ENCODE measurements at places on chromosomes 12 and 14.

DNA sequence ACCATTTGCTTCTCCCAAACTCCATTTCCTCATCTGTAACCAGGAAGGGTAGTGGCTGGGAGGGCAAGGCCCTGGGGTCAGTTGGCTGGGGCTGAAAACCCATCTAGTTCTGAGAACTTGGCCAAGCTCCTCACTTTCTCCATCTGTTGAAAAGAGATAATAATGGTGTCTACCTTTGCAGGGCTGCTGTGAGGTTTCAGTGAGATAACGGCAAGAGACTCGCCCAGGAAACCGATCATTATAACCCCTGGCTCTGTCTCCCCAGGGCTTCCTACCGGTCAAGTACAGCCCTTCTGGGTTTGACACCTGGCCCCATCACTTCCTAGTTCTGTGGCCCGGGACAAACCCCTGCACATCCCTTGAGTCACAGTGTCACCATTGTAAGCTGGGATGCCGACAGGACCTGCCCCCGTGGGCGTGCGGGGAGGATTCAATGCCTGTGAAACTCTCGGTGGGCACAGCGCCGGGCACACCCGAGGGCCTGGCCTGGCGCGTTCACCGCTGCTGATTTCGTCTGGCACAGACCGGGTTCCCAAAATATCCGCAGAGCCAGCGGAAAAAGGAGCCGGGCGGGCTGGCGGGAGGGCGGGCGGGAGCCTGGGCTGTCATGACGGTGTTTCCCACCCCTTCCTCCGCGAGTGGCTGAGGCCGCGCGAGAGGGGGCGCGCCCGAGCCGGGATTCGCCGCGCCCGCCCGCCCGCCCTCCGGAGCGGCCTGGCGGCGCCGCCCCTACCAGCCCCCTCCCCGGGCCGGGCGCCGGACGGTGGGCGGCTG lies 4.4 kb downstream of the KMT5A start:
- peak; percentile 17 for DNase-seq

DNA sequence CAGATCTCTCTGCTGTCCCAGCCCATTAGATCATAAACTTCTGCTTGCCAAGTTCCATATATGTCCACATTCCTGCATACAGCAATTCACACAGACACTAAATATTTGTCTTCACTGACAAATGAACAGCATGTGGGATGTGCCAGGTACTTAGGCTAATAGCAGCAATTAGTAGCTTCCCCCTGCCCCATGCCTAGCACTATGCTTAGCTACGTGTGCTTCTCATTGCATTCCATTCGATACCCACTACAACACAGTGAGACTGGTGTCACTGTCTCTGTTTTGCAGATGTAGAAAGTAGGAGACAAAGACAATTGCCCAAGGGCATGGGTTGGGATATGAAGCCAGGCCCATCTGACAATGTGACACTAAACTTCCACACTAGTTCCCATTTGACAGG lies 308.4 kb downstream of the BCL11B start:
- DNase-seq = no peak

- no peak for DNase-seq
Observed at GRCh38 chr12:34404377-34405285, 382.3 kb downstream of the ALG10 start.

DNA sequence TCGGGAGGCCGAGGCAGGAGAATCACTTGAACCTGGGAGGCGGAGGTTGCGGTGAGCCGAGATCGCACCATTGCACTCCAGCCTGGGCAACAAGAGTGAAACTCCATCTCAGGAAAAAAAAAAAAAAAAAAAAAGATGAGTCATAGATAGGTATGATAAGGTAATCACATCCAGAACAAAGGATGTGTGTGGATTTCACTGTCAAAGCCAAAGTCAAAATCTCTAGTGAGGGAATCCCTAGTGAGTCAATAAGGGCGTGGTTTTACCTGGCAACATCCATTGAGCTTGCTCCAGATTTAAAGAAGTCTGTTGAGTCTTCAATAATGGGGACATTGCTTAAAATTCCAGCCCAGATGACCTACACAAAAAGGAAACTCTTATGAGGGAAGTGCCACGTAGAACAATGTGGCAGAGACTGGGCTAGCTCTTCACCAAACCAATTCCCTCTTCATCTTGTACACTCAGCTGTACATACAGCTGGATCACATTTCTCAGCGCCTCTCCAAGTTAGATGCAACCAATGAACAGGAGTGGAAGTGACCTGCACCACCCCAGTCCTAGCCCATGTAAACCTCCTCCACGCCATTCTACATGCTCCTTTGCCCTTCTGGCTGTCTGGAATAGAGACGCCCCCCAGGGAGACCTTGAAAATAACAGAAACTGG lies 23.4 kb downstream of the ALDH1L2 start:
- no peak for DNase-seq

DNA sequence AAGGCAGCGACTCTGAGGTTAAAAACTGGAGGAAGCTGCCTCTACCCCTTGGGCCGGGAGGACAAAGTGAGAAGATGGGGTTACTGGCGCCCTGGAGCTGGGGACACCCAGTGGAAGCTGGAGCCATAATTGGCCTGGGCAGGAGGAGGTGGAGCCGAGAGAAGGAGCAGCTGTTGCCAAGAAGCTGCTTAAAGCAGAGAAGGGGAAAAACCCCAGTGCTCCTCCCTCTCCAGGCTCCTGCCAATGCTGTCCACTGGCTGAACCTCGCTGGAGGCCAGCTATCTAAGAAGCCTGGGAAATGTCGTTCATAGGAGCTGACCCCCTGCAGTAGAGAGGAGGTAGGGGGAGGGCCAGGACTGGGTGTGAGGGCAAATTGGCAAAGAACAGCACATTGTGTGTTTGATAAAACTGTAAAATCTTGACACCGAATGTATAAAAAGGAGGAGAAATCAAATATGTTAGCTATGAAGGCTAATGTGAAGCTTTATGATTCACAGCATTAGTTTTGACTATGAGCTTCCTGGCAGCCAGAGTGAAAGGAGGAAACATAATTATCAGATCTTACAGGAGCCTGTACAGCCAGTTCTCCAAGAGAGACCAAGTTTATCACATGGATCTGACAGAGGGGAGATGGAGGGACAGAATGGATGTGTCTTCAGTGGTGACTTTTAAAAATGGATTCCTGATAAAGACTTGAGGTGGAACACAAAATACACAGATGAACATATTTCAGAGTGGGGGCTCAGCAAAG lies 9.5 kb downstream of the HHIPL1 start:
- DNase-seq = no peak

DNA sequence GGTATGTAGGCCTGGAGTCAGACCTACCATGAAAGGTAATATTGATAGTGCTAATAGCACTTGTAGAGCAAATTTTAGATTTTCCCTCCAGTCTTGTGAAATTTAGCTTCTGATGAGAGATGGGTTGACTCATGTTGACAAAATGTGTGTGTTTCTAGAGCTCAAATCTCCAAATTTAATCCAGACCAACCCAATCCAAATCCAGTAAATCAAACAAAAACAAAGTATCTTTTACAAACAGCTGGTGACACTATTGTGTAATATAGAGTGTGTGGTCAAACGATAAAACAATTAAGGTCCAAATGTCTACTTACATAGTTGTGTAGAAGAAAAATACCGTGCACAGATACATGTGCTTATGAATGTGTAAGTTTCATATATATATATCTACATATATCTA lies 63.4 kb upstream of the KITLG start:
- no peak for DNase-seq

DNA sequence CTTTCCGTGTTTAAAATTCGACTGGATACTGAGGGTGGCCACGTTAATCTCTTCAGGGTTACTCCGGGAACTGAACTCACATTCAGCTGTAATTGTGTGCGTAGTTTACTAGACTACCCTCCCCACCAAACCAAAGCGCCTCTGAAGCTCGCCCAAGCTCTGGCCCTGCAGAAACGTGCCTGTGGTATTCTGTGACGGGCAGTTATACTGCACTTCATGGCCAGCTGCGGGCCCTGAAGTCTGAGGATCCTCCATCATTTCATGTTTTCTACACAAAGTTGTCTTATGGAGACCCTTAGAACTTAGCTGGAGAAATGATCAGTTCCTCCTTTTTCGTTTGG lies 688 bp downstream of the ZNF26 start:
- DNase-seq = no peak

GRCh38 chr12:109885616-109886015 lies 5.3 kb upstream of the GLTP start:
- DNase-seq = no peak

DNA sequence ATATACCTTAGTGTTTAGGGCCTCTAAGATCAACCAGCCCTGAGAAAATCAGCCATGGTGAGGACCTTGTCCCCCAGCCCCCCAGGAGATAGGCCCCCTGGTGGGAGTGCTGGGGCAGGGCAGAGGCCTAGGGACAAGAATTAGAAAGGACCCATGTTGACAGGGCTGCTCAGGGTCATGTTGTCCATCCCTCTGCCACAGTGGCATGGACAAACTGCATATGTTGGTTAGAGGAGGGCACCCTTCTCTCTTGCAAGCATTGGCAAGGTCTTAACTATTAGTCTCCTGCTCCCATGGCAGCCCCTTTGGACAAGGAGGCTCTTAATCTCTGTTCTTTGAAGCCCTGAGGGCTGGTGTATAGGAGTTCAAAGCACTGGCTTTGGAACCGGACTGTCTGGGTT lies 755 bp upstream of the PTPN6 start:
- DNase-seq = no peak

GRCh38 chr12:96500693-96501092 lies 11.3 kb downstream of the CFAP54 start:
- no peak for DNase-seq

DNA sequence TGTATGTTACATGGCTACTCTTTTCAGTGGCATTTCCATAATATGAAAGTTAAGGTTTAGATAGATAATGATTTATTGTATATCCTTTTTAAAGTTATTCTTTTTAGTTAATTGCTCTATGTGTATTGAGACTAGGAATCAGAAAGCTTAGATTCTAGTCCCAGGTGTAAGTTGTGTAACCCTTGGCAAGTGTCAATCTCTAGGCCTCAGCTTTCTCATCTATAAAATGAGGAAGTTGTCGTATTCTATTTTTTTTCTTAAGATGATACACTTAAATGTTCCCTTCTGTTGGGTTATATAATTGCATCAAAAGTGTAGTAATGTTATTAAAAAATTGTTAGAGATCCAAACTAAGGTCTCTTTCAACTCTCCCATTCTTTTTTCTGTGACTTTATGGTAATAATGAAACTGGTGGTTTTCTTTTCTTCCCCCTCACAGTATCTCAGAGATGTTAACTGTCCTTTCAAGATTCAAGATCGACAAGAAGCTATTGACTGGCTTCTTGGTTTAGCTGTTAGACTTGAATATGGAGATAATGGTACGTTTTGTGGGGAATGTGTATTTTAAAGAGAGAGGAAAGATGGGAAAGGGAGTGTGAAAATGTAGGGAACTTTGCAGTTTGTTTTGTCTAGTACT lies 4.1 kb downstream of the RTRAF start:
- DNase-seq = no peak

- DNase-seq = no peak
Observed at GRCh38 chr12:51883295-51883694, 4.6 kb upstream of the ANKRD33 start.

DNA sequence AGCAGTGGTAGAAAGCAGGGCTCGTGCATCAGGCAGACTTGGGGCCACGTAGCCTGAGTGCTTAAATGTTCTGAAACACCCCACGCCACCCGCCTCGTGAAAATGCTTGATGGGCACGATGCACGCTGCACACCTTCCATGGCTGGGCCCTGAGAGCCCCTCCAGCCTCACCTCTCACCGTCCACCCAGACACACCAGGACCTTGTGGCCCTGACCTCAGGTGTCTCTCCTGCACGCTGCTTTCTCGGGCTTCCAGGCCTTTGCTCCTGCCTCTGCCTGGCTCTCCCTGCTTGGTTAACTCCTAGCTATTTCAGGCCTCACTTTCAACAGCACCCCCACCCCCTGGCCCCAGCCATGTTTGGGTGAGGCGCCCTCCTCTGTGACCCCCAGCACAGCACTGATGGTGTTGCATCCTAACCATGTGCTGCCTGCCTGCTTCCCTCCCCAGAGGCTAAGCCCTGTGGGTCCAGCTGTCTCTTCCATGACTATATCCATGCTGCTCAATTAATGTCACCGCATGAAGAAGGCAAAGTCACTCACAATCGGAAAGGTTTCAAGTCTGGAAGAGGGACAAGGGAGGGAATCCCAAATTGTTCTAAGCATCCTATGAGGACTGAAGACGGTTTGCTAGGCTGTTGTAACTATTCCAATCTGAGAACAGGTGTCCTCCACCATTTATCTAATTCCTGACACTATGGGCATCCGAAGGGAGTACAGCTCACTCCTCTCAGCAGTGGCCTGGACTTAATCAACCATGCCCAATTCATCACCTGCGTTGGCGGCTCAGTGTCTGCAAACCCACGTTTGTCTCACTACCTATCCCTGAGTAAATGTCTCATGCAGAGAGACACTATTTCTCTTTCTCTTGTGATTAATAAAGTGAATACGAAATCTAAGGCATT lies 82.2 kb downstream of the CCDC88C start:
- no peak for DNase-seq

GRCh38 chr14:77377502-77377844 lies 294 bp downstream of the SAMD15 start:
- no peak for DNase-seq

DNA sequence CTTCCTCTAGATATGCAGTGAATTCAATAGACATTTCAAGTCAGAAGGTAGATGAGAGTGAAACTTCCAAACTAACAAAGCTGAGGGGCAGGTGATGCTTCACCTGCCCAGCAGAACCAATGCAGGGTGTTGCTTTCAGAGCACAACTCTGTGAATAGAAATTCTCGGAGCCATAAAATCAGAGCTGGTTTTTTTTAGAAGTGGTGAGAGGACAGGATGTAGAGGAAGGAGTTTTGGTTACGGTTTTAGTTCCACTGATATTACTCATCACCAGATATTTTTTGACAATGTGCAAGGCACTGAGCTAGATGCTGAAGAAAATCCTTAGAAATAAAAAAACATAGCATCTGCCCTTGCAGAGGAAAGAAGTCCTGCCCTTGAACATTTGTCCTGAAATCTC lies 62.2 kb downstream of the BMP4 start:
- DNase-seq = no peak

- no peak for DNase-seq
Observed at GRCh38 chr12:50051101-50051806, 6.1 kb upstream of the ASIC1 start.

- no peak for DNase-seq
Observed at GRCh38 chr14:75452900-75453816, 25.3 kb downstream of the JDP2 start.

DNA sequence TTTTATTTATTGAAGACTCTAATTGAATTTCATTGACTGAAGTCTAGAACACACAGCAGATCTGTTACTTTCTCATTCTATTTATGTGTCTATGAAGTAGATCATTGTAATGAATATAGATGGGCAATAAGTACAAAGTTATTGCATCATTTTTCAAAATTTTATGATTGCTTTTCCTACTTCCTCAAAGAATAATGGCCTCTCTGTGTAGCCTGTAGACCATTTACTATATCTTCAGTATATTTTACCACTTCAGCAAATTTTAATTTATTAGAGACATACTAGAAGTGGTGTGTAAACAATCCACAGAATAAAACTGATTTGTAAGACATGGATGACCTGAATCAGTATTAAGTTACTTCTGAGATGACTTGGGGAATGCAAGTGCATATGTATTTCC lies 291.7 kb upstream of the FAR2 start:
- no peak for DNase-seq

GRCh38 chr14:49619730-49620129 lies 696 bp downstream of the RPL36AL start:
- DNase-seq = no peak

Data from activated naive CD8-positive, alpha-beta T cell treated with anti-CD3 and anti-CD28 coated beads, Interleukin-2, amount 50 U/mL, for 16 hours (primary cell).